ENCODE measurements at places on chromosomes 3 and 15.

DNA sequence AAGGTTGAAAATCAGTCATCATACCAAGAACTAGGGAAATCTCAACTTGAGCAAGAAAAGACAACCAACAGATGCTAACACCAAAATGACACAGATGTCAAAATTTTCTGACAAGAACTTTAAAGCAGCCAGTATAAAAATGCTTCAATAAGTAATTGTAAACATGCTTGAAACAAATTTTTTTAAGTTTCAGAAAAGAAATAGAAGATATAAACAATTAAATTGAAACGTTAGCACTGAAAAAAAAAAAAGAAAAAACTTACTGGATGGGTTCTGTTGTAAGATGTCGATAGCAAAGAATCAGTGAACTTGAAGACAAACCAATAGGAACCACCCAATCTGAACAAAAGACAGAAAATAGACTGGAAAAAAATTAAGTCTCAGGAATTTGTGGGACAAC, 8.0 kb downstream of the MYD88 start:
- DNase-seq = no peak

DNA sequence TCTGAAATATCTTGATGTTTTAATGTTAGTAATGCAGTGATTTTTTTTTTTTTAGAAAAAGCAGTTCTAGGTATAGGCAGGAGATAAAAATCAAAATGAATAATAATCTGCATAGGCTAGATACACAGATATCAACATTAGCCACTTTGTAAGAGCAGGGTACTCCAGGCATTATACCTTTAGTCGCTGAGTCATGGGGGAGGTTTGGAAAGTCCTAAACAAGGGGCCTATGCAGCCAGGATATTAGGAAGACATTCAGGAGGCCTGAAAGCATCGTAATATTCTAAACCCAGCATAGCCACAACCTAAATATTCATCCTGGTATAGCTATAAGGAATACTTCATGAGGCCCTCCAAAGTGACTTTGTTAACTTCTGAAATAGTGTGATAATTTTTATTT, 258.1 kb upstream of the NECTIN3 start:
- DNase-seq = no peak

DNA sequence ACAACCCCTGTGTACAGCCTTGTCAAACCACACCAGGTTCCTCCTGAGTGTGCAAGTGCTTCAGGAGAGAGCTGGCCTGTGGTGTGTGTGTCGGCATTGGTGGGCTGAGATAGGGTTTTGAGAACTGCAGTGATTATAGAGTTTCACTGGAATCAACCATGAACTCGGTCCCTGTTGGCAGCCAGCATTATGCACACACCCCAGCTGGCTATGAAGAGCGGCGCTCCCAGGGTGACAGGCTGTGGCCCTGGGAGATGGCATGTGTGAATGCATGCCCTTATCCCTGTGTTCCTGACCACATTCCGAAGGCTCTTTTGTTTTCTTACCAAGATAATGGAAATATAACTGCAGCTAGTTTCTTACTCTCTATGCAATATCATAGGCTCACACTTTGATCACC, 101.8 kb downstream of the SNRK start:
- DNase-seq = no peak

DNA sequence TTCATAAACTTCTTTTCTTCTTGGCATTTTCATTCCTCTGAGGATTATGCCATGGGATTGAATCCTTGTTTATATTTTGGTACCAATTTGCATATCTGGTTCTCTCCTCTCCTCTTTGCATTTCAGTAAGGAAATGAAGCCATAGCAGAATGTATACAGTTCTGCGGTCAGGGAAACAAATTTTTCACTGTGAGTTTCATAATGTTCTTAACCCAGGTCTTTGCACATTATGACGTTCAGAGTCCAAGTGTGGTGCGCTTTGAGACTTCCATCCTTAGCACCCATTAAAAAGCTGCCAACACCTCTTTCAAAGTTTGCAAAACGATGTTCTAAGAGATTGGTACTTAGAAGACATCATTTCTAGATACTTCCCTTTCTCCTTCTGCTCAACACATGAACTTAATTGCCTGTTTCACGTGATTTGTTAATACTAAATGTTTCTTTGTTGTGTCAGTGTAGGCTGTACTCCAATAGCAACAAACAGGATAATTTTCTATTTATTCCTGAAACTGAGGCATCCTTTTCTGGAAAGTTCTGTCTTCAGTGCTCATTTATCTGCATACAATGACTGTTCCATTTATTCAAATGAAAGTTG, 953.1 kb upstream of the NR2F2 start:
- no peak for DNase-seq

GRCh38 chr15:39472621-39473297, 108.1 kb upstream of the THBS1 start:
- DNase-seq = no peak

GRCh38 chr15:41941644-41942415, 30.5 kb downstream of the EHD4 start:
- DNase-seq = no peak

GRCh38 chr3:144287001-144287400, 315.4 kb downstream of the DIPK2A start:
- no peak for DNase-seq

DNA sequence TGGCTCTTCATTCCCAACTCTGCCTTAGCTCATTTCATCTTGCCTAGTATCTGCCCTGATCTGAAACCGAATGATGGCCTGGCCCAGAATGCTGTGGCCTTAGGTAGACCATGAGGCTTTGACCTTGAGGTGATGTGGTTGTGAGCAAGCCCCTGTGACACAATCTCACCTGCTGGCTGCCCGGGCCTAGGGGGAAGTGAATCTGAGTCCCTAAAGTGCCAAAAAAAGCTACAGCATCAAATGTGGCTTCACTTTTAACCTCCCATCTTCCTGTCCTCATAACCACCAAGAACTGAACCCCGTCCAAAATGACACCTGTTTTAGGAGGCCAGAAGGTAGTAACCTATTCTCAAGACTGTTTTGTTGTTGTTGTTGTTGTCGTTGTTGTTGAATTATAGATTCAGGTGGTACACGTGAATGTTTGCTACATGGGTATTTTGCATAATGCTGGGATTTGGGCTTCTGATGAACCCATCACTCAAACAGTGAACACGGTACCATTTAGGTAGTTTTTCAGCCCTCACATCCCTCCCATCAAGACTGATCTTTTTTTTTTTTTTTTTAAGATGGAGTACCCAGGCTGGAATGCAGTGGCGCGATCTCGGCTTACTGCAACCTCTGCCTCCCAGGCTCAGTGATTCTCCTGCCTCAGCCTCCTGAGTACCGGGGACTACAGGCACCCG, 54.6 kb downstream of the MCCC1 start:
- no peak for DNase-seq

DNA sequence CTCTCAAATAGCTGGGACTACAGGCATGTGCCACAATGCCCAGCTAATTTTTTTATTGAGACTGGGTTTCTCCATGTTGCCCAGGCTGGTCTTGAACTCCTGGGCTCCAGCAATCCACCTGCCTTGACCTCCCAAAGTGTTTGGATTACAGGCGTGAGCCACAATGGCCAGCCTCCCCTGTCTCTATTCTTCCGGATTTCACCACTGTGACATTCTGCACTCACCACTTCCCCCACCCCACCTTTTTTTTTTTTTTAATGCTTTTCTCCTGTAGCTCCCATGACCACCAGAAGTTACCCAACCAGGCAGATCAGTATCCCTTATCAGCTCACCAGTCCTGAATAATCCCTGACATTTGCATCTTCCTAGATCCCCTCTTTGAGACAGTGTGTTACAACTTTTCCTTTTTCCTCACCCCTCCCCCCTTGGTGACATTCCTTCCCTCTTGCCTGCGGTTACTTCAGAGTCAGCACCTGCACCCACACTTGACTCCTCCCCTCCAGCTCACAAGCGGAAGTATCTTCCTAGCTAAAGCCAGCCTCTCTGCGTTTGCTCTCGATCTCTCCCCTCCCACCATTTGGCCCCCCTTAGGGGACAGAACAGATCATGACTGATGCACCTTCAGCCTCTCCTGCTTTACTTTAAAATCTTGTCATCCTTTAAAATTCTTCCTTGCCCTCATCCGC, 13.5 kb upstream of the ZNF592 start:
- peak; percentile 74 for DNase-seq

DNA sequence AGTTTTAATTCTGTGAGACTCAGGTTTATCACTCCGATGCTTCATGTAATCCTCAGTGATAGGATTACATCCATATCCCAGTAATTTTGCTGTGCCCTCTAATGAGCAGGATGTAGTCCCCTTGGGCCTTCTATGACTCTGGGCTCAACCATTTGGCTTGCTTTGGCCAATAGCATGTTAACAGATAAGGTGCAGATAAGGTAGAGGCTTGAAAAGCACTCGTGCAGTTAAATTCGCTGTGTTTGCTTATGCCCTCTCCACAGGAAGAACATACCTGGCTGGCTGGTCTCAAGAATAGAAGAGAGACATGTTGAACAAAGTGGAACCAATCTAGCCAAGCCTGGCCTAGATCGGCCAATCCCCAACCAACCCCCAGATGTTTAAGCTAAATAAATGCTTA, 20.1 kb downstream of the CCDC13 start:
- DNase-seq = no peak

DNA sequence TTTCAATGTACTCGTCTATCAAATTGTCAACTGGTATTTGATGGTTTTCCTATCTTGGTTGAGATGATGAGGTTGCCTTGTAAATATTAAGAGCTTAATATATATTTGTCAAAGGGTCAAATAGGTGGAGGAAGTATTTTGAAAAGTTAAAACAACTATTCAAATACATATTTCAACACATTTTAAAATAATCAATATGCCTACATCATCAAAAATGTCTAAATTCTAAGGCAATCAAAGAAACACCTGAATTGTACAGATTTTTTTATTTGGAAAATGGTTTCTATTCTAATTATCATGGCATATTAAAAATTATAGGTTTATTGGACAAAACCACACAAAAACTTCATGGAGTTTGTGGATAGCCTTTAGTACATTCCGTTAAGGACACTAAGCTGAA, 461.4 kb upstream of the ONECUT1 start:
- no peak for DNase-seq

DNA sequence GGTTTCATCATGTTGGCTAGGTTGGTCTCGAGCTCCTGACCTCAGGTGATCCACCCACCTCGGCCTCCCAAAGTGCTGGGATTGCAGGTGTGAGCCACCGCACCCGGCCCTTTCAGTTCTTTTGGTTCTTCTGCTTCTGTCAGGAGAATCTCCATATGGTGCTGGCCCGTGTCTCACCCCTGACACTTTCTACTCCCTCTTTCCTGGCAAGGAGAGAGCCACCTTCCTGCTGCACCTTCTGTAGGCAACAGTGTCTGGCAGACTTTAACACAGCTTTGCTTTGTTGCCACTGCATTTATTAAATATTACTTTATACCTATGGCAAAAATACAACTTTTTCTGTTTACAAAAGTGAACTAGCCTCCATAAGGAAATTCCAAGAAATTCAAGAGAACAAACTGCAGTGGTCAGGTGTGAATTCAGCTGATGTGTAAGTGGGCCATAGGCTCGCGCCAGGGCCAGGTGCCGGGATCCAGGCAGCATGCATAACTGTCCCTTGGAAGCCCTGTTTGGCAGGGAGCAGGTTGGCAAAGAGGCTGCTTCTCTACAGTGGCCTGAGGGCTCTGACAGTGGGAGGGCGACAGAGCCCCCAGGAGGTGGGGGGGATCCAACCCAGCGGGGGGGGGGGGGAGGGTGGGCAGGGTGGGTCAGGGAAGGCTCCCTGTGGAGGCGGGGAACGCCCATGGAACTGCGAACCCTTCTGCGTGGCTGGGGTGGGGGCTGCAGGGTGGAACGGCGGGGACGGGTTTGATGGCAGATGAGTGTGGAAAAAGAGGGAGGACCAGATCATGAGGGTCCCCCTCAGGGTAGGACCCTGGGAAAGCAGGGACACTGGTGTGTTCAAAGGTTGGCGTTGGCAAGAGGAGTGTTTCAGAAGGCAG, 21.1 kb downstream of the CTSH start:
- no peak for DNase-seq

GRCh38 chr3:112333002-112333380, at the start of gene CD200:
Gene CD200, plus strand, starts transcription at chr3:112333156. Its CDS starts 57 bp downstream, at chr3:112333213.
- DNase-seq = peak; percentile 56

DNA sequence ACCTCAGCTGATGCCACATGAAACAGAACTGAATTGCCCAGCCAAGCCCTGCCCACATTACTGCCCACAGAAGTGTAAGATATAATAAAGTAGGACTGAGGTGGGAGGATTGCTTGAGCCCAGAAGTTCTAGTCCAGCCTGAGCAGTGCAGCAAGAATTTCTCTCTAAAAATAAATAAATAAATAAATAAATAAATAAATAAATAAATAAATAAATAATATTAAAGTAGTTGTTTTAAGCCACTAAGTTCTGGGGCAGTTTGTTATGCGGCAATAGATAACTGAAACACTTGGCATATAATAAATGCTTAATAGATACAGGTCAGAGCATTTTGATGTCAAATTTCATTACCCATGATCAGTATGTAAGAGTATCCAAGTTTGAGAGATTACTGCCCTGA, 249.4 kb upstream of the LRRFIP2 start:
- DNase-seq = no peak

DNA sequence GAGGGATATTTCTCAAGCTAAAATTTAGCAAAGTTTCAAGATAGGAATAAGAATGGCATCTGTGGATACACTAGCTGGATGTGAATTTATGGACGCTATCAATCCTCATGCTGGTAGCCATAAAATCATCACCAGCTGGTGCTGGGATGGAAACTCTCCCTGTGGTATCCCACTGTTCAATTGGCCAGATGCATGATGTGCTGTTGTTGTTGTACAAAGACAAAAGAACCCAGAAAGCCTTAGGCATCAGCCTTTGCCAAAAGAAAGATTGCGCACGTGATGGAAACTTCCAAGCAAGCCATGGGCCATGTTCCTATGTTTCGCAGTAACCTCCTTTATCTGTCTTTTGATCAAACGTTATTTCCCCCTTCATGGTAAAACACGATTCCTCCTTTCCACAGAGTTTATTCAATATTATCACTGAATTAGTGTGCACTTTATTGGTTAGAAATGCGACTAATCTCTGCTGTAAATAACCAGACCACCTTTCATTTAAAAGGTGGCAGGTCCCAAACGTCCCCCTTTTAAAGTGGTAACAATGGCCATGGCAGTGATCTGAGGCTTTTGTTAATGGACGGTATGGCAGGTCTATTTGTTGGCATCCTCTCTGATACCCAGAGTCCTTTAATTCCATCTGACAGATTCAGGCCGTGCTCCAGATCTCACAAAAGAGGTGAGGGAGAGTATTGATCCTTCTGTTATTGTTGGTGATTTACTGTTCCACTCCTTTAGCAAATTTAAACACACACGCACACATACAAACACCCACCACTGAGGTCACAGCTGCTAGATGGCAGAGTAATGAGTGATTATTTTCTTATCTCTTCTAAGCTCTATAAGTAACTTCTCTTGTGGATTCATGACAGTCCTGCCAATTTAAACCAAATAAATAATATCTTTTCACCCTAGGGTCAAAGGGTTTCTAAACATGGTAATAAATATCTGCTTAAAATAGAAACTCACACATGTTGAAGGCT, 291.2 kb upstream of the KCNMB2 start:
- no peak for DNase-seq

DNA sequence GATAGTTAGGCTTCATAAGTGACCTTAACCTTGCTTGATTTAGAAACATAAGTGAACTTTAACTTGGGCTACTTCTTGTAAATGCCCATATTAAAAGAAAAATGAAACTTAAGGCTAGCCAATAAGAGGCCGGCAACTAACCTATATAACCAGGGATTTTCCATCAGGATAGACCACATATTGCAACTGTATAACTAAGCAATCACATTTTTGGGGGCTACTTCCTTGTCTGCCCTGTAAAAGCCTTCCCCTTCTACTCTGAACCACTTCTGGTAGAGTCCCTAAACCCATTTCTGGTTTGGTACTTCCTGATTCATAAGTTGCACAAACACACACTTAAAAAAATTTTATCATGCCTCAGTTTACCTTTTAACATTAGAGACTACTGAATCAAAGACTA, 150.9 kb upstream of the UBE2E2 start:
- DNase-seq = no peak

- no peak for DNase-seq
Measured at GRCh38 chr3:53113293-53114010, 16.8 kb downstream of the RFT1 start.
